Left lung (tissue), 14 donors: ENCODE measurements at places on chromosomes 16 and 17. TPM values are rescaled to one million over a fixed set of nuclear protein-coding genes. Genes with fewer than 3 reads are reported as not detected.

UNK gene
- polyA plus RNA-seq = 54.6 TPM

IL21R gene
- polyA plus RNA-seq = 4.3 TPM

CARD14 gene
- polyA plus RNA-seq = 1.0 TPM

PTX4 gene
- not detected for polyA plus RNA-seq

TNFRSF17 gene
- polyA plus RNA-seq = not detected

CEP295NL gene
- 1.6 TPM for polyA plus RNA-seq

CD7 gene
- 1.6 TPM for polyA plus RNA-seq

GUCY2D gene
- not detected for polyA plus RNA-seq

ATXN1L gene
- polyA plus RNA-seq = 32.9 TPM

SOST gene
- not detected for polyA plus RNA-seq

MFAP4 gene
- 528 TPM for polyA plus RNA-seq

MYH1 gene
- not detected for polyA plus RNA-seq

RPTOR gene
- 17.3 TPM for polyA plus RNA-seq

SCNN1G gene
- 4.2 TPM for polyA plus RNA-seq

- DNase-seq = peak; percentile 77
Observed at GRCh38 chr16:88922114-88922825, 54.7 kb downstream of the CBFA2T3 start.

GRCh38 chr17:19753051-19753509 is 5.0 kb upstream of the ALDH3A1 start:
- no peak for DNase-seq

GRCh38 chr17:75793460-75793859 is 8.9 kb downstream of the UNK start:
- no peak for DNase-seq

DNA sequence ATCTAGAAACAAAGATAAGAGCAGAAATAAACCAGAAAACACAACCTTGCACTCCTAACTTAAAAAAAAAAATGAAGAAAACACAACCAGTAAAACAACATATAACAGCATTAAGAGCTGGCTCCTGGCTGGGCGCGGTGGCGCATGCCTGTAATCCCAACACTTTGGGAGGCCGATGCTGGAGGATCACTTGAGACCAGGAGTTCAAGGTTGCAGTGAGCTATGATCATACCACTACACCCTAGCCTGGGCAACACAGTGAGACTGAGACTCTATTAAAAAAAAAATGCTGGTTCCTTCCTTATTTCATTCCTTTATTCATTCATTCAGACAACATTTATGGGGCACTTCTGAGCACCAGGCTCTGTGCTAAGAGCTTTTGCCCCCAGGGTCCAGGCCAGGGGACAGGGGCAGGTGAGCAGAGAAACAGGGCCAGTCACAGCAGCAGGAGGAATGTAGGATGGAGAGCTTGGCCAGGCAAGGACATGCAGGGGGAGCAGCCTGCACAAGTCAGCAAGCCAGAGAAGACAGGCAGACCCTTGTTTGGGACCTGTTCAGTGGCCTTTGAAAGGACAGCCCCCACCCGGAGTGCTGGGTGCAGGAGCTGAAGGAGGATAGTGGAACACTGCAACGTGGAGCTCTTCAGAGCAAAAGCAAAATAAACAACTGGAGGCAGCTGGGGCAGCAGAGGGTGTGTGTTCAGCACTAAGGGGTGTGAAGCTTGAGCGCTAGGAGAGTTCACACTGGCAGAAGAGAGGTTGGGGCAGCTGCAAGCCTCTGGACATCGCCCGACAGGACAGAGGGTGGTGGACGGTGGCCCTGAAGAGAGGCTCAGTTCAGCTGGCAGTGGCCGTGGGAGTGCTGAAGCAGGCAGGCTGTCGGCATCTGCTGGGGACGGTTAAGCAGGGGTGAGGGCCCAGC is 2.6 kb downstream of the STH start:
- no peak for DNase-seq

DNA sequence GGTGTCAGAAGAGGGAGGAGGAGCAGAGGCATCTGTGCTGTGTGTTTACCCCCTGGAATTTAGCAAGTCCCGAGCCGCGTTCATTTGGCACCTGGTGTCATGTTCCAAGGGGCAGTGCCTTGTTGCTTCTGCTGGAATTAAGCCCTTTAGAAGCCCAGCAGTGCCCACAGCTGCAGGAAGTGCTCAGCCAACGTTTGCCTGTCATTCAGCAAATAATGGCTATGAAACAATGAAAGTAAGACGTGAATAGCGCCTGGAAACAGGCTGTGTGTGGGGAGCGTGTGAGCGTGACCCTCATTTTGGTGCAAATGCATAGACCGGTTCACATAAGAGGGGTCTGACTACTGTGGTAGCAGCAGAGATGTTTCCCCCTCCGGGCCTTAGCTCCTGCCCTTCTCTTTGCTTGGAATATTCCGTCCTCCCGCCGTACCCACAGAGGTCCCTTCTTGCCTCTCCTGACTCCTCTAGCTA is 5.8 kb upstream of the ATP2C2 start:
- DNase-seq = no peak

DNA sequence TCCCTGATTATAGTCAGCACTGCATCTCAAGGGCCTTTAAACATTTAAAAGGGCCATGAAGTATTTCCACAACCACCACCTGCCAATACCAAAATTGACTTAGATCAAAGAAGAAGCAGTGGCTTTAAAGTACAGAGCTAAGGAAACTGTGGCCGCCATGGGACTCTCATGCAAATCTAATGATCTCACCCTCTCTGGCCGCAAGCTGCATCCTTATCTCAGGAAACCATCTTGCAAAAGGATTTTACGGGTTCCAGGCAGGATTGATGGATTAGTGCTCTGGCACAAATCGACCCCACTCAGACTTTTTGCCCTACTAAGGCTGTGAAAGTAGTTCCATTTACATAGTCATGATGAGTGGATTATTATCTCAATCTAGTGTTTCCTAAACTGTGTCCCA is 22.6 kb downstream of the CDRT4 start:
- no peak for DNase-seq

DNA sequence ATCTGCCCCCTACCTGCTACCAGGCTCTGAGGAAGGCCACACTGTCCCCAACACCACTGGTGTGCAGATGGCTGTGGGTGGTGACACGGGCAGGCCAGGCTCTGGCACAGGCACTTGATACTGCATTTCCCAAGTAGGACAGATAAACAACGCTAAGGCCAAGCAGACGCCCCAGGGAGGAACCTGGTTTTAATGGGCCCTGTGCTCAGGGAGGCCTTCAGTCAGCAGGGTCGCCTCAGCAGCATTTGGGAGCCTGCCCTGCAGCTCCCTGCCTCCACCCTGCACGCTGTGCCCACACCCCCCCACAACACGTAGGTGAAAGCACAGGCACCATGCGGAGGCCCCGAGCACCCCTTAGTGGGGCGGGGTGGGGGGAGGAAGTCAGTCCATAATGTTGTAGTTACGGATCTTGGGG is 3.3 kb upstream of the FASN start:
- no peak for DNase-seq

- DNase-seq = no peak
Observed at GRCh38 chr16:81469710-81470535, 25.3 kb downstream of the CMIP start.

DNA sequence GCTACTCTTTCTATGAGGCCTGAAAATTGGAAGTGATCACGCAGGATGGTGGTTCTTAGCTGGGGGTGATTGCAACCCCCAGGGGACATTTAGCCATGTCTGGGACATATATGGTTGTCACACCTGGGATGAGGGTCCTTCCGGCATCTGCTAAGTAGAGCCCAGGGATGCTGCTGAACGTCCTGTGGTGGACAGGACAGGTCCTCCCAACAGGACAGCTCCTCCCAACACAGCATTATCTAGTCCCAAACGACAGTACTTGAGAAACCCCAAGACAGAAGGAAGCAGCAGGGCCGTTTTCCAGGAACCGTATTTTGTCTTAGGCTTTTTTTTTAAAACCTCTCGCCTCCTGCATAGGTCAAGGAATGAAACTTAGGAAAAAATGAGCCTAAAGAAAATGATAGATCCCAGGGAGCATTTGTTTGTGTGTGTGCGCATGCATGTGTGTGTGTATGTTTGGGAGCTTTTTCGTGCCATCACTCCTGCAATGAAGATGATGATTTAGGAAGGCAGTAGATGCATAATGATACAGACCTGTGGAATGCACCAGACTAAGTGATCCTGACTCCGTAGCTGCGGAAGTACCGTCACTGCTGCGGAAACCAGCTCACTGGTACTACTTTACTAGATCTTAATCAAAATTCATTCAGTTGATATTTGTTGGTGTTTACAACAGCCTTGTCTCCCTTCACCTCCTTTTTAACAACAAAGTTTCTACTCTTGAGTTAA is 118.2 kb downstream of the SNX29 start:
- DNase-seq = no peak

DNA sequence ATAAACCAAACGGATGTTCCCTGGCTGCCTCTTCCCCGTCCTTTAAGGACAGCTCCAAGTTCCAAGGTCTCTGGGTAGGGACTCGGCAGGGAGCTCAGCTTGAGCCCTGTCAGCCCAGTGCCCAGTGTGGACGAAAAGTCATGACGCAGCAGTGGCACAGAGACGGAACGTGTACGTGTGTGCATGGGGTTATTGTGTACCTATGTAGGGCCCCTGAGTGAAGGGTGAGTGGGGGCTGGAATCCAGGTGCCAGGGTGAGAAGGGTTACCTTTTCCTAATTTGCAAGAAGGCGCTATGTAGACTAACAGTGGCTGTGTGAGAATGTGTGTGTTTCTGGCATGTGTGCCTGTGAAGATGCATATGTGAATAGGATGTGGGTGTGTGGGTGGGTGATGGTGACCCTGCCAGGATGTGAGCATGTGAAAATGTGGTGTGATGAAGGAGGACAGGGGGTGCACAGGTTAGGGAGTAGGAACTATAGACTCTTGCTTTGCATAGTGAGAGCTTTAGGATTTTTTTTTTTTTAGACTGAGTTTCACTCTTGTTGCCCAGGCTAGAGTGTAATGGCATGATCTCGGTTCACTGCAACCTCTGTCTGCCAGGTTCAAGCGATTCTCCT is 6.0 kb downstream of the SCN4A start:
- DNase-seq = no peak

- DNase-seq = no peak
Observed at GRCh38 chr16:8568231-8568617, 22.1 kb downstream of the TMEM114 start.

DNA sequence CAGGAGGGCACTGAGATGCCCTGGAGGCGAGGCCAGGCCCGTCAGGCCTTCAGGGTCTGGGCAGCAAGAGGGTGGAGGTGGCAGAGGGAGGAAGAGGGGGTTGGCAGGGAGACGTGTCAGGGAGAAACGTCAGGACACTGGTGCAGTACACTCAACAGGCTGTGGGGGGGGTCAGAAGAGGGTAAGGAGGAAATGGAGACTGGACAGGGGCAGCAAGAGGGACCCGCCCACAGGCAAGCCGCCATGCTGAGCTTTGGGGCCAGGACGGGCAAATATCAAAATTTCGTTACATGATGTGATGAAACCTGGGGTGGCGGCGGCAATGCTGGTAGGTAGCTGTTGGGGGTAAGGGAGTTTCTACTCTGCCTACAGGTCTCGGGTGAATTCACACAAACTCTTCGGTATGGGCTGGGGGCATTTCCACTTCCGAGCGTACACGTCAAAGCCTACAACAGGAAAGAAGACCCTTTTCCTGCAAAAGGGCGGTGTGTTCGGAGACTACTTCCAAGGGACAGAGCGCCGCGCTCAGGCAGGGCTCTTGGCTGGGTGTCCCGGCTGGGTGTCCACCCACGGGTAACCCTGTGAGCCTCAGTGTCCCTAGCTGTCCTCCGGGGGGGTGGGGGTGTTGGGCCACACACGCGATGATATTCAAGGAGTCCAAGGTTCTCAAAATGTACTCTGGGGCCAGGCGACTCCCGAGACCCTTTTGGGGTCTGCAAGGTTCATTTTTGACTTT is 43.3 kb upstream of the ATP2A3 start:
- DNase-seq = no peak

DNA sequence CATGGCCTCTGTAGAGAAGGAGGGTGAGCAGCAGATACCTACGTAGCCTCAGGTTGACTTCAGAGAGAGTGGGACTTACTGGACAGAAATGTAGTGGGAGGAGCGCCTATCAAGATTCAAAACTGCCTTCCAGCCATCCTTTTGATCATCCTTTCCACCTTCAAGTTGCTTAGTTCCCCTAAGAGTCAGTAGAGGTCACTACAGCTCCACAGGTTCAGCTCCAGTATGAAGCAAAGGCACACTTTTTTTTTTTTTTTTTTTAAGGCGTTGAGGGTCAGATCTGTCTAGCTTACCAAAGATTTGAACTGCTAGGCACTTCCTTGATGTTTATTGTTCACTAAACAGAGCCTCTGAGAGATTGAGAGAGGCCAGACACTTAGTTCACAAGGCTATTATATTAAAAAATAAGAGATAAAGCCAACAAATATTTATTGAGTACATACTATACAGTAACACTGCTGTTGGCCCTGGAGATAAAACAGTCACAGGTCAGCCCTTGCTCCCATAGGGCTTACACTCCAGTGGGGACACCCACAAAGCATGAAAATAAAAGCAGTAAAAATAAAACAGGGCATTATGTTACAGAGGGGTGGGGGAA is 3.1 kb downstream of the RNF227 start:
- peak; percentile 70 for DNase-seq

DNA sequence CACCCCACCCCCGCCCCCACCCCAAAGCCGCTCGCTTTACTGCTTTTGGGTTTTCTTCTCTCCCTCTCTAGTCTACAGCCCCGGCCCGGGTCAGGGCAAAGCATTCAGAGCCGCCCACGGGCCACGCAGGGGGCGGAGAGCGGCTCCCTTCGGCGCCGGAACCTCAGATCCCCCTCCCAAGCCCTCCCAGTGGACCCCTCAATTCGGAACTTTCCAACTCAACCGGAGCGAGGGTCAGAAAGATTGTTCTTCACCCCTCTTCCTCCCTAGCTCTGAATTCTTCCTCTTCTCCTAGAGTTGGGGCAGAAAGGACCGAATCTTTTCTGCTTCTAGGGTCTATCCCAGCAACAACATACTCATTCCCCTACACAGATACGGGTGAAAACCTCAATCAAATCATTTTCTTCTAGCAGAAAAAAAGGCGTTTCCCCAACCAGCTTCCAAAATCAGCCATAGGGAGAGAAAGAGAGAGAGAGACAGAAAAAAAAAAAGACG is 1.0 kb downstream of the HOXB2 start:
- no peak for DNase-seq

DNA sequence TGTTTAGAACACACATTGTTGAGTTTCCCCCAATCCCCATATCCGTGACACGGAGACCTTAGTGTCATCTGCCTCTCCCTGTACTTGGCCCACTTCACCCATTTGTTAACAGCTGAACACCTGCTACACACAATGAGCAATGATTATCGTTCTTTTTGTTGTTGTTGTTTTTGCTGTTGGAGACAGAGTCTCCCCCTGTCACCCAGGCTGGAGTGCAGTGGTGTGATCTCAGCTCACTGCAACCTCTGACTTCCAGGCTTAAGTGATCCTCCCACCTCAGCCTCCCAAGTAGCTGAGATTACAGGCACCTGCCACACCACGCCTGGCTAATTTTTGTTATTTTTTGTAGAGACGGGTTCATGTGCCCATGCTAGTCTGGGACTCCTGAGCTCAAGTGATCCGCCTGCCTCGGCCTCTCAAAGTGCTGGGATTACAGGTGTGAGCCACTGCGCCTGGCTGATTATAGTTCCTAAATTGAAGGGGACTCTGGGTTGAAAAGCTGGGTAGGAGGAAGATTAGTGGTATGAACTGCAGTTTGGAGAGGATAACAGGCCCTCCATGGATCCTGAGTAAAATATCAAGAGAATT is 21.6 kb downstream of the NDE1 start:
- DNase-seq = no peak
